A673 (cell line): ENCODE measurements at places on chromosomes 7 and 10. TPM values are rescaled to one million over a fixed set of nuclear protein-coding genes. Genes with fewer than 3 reads are reported as not detected.

DNA sequence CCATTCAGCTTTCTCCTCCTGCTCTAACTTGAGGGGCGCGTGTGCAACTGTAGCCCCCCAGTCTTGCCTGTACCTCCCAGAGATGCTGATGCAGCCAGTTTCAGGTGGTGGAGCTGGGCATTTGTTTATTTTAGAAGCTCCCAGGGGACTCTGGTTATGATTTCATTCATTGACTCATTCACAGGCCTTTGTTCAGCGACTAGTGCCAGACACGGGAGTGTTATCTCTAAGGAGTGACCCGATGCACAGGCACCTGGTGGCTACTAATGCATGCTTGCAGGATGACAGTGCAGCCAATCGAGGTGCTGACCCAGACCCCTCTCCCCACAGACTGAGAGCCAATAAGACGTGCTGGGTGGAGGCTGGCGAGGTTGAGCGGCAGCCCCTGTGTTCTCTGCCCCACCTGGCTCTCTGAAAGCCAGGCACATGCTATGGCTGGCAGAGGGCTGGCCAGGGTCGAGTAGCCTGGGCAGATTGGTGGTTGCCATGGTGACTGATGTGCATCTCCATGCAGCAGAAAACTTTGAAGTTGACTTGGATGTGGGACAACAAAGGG lies 19.7 kb upstream of the SLC18A2 start:
- no peaks in the 10 kb centered on the region for H3K36me3 ChIP-seq
- H3K27me3 ChIP-seq: peaks cover 15% of the 10 kb centered on the region
- no peak overlapping the region for H3K27ac ChIP-seq
- peaks cover 13% of the 10 kb centered on the region for H3K4me1 ChIP-seq

LMOD2 gene
- not detected in 2 replicates for total RNA-seq

NPC1L1 gene
- total RNA-seq: not detected in 2 replicates

DNA sequence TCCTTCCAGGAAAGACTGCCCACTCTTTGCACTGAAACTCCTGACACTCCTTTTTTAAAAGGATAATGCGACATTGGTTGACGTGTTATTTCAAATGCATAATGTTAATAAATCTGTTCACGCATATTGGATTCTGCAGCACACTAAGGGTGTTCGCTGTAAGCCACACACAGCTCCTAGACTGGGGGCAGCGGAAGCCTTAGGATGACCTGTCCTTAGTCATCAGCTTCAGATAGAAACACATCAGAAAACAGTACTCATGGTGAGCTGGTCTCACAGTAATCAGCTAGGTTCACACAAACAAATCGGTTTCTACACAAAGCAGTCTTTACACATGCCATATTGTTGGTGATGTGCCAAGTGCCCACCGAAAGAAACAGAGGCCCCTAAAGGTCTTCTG lies 4.3 kb downstream of the NPS start:
- no peaks in the 10 kb centered on the region for H3K36me3 ChIP-seq
- H3K4me1 ChIP-seq: peaks cover 25% of the 10 kb centered on the region
- no peaks in the 10 kb centered on the region for H3K27me3 ChIP-seq
- no peak for DNase-seq
- H3K27ac ChIP-seq: no peak overlapping the region
- no peak overlapping the region for H3K4me3 ChIP-seq

GRCh38 chr10:17742918-17743317 lies 9.1 kb upstream of the TMEM236 start:
- DNase-seq: peak; percentile 79
- no peak overlapping the region for H3K27ac ChIP-seq
- no peaks in the 10 kb centered on the region for H3K27me3 ChIP-seq
- H3K4me3 ChIP-seq: no peak overlapping the region
- no peaks in the 10 kb centered on the region for H3K36me3 ChIP-seq

DNA sequence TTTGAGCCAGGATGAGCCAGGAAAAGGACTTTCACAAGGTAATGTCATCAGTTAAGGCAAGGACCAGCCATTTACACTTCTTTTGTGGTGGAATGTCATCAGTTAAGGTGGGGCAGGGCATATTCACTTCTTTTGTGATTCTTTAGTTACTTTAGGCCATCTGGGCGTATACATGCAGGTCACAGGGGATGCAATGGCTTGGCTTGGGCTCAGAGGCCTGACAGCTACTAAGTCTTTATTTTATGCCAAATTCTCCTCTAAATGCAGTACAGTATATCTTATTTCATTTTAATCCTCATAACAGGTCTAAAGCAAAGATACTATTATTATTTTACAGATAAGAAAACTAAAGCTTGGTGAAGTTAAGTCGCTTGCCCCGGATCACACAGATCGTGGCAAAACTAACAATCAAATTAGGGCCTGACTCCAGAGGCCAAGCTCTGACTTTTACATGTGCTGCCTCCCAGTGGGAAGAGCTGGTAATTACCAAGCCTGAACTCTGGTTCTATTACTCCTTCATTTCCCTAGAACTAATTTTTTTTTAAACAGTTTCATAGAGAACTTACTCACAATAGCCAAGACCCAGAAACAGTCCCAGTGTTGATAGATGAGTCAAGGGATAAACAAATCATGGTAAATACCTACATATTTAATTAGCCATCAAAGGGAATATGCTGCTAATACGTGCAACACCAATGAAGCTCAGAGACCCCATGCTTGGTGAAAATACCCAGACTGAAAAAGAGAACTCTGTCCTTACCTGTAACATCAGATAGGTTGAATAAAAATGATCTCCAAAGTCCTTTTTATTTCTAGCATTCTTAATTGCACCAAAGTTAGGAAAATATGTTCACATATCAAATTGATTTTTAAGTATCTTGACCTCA lies 35.4 kb downstream of the C7orf25 start:
- DNase-seq: peak; percentile 73
- H3K36me3 ChIP-seq: no peaks in the 10 kb centered on the region
